ENCODE measurements at places on chromosomes 5 and 9.

DNA sequence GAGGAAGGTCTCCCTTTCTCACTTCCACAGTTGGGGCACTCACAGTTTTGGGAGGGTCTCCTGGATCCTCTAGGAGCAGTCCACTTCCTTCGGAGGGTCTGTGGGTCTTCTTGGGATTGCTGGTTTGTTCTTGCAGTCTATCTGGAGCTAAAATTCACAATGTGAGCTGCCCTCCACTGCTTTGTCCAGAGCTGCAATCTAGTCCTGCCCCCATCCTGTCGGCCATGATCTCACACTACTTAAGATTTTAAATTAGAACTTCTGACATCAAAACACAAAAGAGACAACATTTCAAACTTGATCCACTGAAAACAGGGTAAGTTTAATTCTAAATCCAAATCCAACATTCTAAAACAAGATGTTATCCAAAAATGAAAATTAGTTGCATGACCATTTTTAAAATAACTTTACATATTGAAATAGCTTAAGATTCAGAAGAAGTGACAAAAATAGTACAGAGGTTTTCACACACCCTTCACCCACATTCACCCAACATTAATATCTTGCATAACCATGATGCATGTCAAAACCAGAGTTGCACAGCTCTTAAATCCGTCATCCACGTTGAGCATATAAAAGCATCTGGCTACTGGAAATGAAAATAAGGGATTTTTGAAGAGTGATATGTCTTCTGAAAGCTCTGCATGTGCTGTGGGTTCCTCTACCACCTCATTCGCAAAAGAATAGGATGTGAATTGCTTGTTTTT is 113.7 kb upstream of the EPB41L4A start:
- DNase-seq = no peak

DNA sequence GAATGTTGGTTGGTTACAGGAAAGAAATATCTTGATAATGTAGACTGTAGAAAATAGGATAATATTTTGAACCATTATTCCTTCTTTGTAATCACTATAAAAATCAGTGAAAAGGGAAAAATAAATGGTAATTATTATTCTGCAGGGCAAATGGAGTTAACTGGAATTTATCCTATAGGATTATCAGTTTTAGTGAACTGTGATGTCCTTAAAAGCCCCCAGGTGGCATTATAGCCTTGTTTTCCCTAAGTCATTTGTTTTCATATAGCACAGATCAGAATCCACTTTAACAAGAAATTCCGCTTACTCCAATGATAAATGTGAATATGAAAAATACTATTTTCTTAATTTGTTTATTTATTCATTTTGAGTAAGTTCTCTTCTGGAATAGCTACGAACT is 26.2 kb upstream of the WDR41 start:
- no peak for DNase-seq

GRCh38 chr9:130110166-130110565 is 56.5 kb downstream of the GPR107 start:
- DNase-seq = no peak

DNA sequence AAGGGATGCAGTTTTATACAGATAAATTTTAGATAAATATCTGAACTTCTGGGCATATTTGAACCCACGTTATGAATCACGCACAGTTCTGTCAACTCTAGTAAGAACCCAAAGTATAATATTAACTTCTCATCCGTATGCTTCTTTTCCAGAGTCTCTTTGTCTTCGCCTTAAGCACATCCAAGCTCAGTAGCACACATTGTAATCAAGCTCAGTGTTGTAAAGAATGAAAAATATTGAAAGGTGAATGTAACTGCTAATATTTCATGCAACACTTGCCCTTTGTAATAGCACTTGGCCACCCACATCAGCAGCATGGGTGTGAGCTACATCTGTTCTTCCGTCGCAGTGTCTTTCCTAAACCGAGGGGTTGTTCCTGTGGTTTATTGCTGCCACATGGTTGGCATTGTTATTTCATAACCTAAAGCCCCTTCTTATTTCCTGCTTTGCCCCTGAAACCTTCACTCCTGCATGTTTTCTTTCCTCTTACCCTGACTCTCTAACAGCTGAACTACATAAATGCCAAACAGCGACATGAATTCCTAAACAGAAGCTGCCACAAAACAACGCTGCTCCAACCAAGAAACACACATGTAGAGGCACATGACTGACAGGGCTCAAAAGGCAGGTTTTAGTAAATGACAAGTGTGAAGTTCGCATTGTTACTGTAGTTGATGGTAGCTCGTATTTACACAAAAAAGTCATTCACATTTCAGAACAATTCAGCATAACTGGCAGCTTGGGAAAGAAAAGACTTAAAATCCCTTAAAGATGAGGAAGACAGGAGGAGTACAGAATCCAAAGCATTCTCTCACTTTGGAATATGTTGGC is 190.1 kb upstream of the MEF2C start:
- no peak for DNase-seq

DNA sequence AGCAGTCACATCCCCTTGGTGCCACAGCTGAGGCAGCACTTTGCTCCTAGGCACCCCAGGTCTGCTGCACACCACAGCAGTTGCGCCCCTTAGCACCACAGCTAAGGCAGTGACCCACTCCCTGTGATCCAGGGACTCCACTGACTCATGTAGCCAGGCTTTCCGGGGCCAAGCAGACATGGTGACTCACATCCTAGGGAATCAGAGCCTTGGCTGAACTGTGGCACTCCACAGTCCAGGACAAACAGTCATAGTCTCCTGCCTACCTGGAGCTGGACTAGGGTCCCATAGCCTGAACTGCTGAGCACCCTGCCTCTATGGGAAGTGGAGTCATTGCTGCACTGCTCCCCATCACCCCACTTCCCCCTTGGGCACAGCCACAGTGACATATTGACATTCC is 338.7 kb downstream of the NPR3 start:
- no peak for DNase-seq

DNA sequence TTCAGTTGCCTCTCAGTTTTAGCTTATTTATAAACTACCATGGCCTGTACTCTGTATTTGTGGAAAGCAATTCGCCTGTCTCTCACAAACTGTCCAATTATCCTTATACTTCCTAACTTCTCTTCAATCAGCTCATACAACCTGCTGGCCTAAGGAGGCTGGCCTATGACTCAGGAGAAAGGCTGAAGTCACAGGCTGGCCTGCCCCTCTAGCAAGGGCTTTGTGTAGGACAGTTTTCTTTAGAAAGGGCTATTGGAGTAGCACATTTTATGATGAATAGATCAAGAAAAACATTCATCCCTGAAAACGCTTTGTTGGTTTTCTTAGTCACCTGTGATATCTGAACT is 988.7 kb upstream of the ARRDC3 start:
- DNase-seq = no peak

DNA sequence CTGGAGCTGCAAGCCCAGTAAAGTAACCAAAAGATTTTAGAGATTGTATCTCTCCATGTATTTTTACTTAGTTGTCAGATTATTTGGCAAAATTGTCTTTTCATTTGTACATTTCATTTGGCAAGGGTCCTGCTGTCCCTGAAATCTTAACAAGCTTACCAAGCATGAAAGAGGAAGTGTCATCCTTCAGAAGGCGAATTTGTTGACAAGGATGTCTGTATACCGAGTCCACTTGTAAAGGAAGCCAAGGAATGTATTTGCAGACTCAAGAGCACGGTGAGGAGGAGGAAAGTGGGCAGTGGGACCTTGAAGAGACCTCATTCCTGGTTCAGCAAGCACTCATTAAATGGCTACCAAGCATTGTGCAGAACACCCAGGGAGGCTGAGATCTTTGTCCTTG is 7.5 kb upstream of the OTULINL start:
- no peak for DNase-seq

DNA sequence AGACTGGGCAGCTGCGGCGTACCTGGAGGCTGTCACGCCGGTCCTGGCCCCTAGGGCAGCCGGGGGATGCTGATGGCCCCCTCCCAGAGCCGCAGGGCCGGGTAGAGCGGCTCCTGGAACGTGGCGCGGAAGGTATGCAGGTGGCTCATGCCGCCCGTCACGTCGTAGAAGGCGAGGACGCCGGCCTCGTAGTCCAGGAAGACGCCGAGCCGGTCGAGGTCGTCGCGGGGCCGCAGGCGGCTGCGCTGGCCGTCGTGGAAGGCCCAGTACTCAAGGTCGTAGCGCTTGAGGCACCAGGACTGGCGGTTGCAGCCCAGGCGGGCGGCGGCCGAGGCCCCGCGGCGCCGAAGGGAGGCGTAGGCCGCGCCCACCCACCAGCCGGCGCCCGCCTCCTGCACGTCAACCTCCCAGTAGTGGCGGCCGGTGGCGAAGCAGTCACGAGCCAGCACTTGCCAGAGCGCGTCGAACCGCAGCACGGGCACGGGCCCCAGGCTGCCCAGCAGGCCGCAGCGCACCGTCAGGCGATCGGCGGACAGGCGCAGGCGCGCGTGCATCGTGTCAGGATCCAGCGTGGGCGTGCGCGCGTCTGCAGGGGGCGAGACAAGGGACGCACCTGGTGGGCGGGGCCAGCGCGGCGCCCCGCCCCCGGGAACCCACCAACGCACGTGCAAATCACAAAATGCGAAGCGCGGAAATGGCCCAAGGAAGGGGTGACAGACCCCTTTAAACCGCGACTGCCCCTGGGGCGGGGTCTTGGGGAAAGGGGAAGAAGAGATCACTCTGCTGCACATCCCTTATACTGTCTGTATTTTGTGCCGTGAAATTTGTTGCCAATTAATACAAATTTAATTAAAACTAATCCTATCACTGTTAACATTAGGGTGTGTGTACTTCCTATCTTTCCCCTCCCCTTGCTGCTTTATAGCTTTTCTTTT is 31.2 kb downstream of the NANS start:
- no peak for DNase-seq

DNA sequence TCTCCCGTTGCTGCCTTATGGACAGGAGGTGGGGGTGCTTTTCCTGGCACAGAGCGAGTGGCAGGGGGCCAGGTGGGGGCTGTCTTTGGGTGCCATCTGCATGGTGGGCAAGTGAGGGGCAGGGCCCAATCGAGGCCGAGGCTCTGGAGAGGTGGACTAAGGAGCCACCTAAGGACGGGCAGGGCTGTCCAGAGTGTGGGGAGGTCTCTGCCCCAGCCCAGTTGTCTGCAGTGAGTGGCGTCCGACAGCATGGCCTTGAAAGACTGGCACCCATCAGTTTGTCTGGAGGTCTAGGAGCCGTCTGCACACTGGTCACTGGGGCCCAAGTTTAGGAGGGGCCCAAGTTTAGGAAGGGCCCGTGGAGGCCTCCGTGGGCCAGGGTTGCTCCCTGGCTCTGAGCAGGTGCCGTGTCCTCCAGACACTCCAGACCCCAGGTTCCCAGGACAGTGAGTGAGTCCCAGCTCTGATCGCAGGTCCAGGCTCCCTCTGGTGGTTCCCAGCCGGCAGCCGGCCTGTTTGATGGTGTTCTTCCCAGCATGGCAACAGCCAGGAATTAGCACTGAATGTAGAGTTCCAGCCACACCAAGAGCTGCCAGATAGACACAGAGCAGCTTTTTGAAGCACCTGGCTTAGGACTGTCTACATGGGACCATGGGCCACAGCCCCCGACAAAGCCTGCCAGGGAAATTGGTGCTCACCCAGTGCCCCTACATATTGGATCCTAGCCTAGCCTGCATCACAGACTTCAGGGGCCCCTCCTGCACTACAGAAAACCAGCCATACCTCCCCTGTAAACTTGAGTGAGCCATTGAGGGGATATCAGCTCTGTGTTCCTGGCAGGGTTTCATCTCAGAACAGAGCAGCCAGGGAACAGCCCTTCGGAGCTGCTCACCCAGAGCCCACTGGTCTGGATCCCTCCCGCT is 120.9 kb downstream of the WNK2 start:
- DNase-seq = no peak

GRCh38 chr5:21689587-21689986 is 1163.6 kb downstream of the CDH12 start:
- DNase-seq = no peak

GRCh38 chr5:74943905-74944304 is 77.7 kb upstream of the FAM169A start:
- no peak for DNase-seq

DNA sequence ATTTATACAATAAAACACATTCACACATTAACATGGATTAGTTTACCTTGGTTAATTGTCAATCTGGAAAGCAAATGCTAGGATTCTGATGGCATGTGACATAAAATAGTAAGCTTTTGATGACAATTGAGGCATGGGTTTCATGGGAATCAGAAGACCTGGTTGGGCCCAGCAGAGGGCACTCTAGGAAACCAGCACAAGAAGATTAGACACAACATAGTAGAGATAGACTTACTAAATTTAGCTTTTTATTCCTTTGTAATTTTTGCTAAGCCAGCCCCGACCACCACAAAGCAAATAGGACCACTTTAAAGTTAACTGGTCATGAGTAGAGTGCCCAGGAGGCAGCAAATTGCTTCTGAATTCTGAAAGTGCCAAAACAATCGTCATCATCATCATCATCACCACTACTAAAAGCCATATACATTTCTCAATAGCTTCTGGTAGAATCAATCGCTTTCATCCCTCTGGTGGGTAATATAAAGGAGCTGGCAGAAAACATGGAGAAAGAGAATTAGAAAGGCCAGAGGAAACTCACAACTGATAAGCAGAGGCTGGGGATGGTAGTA is 163.2 kb downstream of the ARRDC3 start:
- DNase-seq = no peak

DNA sequence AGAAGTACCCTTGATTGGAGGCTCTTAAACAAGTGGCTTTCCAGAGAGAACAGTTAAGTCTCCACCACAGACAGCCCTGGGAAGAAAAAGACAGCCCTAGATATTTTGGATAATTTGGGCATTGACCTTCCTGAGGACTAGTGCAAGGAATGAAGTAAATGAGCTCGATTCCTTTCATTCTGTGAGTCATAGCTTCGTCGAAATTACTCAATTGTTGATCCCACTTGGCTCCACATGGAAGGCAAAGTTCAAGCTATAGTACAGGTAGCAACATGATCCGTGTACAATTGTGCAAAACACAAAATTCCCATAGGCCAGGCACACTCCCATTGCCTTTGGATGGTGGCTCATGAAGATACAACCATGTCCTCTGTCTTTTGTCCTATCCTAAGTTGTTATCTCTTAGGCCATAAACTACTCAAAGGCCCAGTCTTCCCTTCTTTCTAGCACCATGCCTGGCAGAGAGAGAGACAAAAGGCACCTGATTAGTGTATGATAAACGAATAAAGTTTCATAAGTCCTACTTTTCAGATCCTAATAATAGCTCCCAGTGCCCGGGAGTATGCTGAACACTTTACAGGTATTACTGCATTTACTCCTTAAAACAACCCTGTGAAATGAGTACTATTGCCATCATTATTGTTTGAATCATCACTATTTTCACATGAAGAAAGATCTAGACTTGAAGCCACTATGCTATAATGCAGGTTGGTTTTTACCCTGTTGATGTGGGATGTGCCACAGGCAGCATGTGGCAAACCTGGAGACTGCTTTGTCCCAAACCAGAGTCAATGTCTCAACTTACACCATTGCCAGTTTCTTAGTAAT is 116.7 kb upstream of the RANBP3L start:
- DNase-seq = no peak

DNA sequence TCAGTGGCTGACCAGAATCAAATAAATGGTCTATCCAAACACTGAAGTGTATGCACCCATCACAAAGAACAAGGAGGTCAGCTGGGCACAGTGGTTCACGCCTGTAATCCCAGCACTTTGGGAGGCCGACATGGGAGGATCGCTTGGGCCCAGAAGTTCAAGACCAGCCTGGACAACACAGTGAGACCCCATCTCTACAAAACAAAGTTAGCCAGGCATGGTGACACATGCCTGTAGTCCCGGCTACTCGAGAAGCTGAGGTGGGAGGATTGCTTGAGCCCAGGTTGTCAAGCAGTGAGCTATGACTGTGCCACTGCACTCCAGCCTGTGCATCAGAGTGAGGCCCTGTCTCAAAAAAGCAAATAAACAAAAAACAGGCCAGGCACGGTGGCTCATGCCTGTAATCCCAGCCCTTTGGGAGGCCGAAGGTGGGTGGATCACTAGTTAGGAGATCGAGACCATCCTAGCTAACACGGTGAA is 40.5 kb downstream of the SEMA4D start:
- DNase-seq = no peak

Measured in NCI-H1930 (cell line).